Fibroblast of skin of right biceps (primary cell): ENCODE measurements at places on chromosomes 1 and 21.

GRCh38 chr1:213003256-213003655 is 12.4 kb downstream of the ANGEL2 start:
- DNase-seq = no peak

DNA sequence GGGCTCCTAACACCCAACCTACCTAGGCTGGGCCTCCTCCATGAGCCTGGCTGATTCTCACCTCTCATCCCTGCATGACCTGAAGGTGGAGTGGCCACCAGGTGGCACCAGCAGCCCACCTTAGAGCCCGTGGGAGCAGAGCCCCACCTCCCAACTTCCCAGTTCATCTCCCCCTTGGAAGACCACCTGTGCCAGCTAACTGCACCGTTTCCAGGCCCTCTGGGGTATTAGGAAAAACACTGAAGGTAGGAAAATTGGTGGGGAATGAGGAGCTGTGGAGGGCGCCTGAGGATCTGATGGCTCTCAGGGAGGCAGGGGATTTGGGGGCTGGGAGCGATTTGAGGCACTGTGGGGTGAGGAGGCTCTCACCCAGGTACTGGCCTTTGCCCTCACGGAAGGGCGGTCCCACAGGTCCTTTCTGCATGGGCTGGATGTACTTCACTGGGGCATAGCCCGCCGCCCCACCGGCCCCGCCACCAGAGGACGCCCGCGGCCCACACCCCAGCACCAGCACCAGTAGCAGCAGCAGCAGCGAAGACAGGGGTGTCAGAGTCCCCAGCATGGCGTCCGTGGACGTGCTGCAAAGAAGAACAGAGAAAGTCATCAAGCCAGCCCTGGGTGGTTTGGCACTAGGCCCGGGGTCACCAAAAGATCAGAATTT is 11.1 kb downstream of the ADPRS start:
- peak; percentile 71 for DNase-seq

DNA sequence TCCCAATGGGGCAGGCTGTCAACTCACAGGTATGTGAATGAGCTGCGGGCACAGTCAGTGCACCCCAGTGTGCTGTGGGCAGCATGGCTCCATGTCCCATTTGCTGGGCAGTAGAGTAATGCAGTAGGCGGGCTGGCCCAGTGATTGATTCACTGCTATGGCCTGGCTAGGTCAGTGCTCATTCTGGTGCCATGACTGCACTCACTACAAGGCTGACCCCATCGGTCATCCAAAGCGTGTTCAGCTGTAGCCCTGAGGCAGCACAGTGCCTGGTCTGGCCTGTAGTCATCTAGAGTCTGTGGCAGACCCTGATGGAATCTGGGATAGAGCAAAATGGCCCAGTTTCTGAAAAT is 7.4 kb downstream of the HYI start:
- DNase-seq = no peak

DNA sequence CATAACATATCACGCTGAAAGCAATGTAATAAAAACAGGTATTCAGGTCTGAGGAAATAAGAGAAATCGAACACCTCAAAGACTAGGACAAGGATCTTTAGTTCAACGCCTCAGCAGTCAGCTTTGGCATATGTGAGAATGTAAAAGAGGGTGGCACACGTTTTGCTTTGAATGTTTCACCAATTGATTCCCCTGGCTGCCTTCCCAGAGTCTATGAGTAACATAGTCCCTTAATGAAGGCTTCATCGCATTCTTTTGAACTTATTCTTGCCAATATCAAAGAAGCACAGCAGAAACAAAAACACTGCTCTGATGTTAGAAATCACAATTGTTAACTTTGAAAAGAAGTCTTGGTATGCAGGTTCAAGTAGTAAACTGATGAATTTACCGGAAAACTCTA is 764.8 kb downstream of the ADGRL2 start:
- peak; percentile 89 for DNase-seq

DNA sequence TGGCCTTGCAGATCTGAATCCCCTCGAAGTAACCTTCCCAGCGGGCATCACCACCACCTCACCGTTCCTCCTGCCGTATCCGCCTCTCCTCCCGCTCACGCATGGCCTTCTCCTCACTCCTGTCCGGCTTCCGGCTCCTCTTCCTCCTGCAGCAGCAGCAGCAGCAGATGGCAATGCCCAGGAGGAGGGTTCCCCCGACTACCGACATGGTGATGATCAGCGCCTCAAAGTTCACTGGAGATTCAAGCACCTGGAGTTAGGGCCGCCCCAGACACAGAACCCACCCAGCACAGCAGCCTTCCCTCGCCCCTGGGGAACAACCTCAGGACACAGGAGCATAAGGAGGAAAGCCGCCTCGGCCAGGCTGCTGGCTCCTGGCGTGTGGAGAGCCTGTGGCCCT is 17.4 kb downstream of the PTTG1IP start:
- no peak for DNase-seq

GRCh38 chr1:24117722-24118409 is 5.9 kb upstream of the MYOM3 start:
- peak; percentile 66 for DNase-seq

GRCh38 chr1:27447883-27448282 is 42.1 kb downstream of the WASF2 start:
- no peak for DNase-seq

GRCh38 chr1:240029418-240029817 is 62.3 kb upstream of the FMN2 start:
- peak; percentile 30 for DNase-seq

DNA sequence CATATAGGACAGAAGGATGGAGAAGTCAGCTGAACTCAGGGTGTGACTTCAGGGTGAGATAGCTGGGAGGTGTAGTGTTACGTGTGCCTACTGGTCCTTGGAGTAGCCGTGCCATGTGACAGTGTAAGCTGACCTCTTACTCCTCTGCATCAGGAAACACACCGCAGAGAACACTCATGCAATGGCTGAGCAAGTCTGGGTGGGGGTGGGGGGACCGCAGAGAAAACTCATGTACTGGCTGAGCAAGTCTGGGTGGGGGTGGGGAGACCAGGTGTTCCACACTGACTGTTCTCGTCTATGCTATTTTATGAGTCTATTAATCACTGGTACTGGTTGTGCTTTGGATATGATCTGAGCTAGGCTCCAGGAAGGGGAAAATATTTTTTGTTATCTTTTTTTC is 233.1 kb downstream of the PAPPA2 start:
- peak; percentile 65 for DNase-seq

DNA sequence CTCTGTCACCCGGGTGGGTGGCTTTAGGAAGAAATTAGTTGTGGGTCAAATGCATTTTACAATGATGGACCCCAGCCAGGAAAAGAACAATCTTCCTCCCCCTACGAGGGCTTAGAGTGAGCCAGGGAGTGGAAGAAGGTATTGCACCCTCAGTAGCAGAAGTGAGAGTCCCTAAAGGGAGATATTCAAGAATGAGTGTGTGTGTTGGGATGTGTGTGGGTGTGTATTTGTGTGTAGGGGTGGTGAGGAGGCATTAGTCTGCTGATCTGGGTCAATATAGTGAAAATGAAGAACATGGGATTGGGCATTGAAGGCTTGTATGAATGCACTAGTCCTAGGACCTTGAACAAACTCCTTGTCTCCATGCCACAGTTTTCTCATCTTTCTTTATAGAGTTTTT is 85.2 kb upstream of the RUNX1 start:
- DNase-seq = no peak

DNA sequence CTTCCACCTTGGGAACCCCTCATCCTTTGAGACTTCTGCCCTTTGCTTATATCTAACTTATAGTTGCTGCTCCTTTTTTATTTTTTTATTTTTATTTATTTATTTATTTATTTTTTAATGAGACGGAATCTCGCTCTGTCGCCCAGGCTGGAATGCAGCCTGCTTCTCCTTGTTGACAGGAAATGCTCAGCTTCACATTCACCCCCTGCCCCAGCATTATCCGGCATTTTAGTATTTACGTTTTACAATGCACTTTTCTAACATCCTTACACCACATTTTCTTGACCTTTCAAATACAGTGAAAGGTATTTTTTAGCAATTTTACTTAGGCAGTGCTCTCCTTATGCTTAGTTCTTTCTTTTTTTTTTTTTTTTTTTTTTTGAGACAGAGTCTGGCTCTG is 14.9 kb downstream of the CXADR start:
- DNase-seq = no peak

GRCh38 chr1:91011726-91012125 is 10.1 kb downstream of the ZNF644 start:
- DNase-seq = peak; percentile 23

GRCh38 chr1:31439276-31439675 is 26.3 kb downstream of the SERINC2 start:
- no peak for DNase-seq

GRCh38 chr1:244548558-244549115 is 87.6 kb downstream of the CATSPERE start:
- peak; percentile 12 for DNase-seq

DNA sequence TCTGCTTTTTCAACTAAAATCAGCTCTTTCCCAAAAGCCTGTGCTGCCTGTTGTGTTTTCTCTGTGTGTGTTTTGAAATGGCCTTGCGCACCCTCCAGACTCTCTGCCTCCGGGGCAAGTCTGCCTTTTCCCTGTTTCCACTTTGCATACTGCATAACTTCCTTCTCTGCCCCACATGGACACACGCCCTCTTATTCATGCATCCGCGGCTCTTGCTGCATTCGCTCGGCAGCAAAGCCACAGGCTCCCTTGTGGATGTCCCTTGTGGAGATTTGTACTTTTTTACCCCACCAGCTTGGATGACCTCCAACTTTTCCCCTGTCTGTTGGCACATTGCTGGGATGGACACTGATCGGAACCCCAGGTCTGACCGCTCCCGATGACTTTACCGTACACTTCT is 147.6 kb downstream of the ADSS2 start:
- DNase-seq = no peak

GRCh38 chr1:64112281-64112680 is 91.1 kb upstream of the UBE2U start:
- peak; percentile 83 for DNase-seq

- no peak for DNase-seq
Measured at GRCh38 chr1:40924767-40925166, 54.7 kb upstream of the CTPS1 start.

DNA sequence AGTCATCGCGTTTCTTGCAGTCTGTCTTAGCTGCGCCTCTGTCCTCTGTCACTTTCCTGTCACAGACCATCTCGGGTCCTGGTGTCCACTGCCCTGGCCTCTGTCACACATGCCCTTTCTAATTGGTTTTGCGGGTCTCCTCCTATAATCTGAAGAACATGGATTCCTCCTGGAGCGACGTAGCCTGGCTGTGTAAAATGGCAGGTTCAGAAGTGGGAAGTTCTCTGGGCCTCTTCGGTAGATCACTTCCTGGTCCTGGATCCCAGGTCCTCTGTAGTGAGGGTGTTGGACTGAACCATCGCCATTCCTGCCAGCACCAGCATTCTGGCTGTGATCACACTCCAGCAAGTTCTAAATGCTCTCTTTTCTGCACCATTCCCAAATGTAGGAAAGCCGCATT is 857 bp downstream of the FAM3B start:
- DNase-seq = no peak

DNA sequence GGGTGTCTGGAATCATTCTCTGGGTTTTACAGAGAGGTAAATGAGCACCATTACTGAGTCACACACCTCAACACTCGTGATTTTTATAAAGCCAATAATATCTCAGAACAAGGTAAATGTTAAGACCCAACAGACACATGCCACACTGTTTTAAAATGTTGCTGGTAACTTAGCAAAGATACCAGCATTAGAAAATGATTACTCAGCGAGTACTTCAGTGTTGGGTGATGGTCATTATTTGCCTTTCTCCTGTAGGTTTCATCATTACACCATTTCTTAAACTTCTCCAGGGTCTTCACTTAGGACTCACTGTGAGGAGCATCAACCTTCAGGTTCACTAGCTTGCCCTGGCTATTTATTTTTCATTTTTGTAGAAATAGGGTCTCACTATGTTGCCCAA is 6.9 kb upstream of the C4BPB start:
- no peak for DNase-seq

- DNase-seq = no peak
Measured at GRCh38 chr1:17117451-17118265, 1.6 kb downstream of the PADI2 start.

DNA sequence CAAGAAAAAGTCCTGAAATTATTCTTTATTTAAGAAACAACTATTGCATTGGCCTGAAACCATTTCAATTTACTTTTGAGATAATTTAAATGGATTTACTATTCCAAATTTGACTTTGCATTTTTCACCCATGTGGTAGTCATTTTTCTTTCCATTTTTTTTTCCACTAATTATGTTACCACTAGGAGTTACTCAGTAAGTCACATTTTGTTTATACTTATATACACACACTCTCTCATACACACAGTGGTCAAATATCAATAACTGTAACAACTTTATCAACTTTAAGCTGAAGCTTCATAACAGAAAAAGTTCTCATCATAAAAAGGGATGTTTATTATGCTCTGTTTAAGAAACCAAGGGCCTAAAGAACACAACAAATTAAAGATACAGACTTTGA is 222.8 kb downstream of the SIPA1L2 start:
- no peak for DNase-seq

DNA sequence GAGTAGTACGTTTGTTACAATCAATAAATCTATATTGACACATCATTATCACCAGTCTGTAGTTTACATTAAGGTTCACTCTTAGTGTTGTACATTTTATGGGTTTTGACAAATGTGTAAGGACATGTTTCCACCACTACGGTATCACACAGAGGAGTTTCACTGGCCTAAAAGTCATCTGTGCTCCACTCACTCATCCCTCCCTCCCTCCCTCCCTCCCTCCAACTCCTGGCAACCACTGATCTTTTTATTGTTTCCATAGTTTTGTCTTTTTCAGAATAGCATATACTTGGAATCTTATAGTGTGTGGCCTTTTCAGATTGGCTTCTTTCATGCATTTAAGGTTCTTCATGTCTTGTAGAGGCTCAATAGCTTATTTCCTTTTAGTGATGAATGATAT is 44.1 kb upstream of the RHOU start:
- no peak for DNase-seq

- peak; percentile 39 for DNase-seq
Measured at GRCh38 chr1:200029035-200029821, 1.7 kb downstream of the NR5A2 start.

DNA sequence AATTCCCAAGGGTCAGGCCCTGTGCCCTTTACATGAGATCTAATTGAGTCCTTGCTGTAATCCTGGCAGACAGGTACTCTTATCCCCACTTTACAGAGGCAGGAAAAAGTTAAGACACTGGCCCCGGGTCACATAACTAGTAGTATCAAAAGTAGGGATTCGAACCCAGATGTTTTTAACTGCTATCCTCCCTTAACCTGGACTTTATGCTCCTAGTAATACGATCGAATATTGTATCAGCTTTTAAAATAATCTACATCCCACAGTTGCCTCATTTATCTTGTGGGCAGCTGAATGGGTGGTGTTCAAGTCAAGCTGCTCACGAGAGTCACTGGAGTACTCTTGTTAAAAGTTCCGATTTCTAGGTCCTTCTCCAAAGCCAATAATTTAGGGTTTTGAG is 25.5 kb upstream of the TMEM51 start:
- DNase-seq = no peak

GRCh38 chr1:178973652-178974101 is 52.0 kb upstream of the FAM20B start:
- peak; percentile 22 for DNase-seq

DNA sequence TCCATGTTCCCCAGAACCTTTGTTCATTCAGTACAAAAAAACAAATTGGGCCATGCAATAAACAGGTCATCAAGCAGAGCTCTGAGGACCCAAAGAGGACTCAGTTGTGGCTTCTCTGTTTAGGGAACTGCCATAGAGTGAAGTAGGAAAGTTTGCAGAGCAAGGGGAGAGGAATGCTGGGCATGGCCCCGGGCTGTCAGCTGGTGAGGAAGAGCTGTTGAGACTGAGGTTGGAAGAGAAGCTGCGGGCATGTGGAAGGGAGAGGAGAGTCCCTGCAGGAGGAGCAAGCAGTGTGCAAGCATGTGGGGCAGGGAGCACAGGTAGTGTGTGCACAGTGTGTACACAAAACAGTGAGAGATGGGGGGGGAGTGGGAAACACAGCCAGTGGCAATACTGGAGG is 71.8 kb downstream of the NTPCR start:
- no peak for DNase-seq
